Sigmoid colon (tissue), 7 donors: ENCODE measurements at places on chromosomes 12 and 14. TPM values are rescaled to one million over a fixed set of nuclear protein-coding genes. Genes with fewer than 3 reads are reported as not detected.

GRCh38 chr12:56678852-56679251, 9.2 kb downstream of the PTGES3 start:
- DNase-seq = no peak

GRCh38 chr12:98769068-98769467, 124.0 kb downstream of the APAF1 start:
- no peak for DNase-seq

GRCh38 chr12:84492351-84492883, 420.2 kb downstream of the SLC6A15 start:
- DNase-seq = no peak

DNA sequence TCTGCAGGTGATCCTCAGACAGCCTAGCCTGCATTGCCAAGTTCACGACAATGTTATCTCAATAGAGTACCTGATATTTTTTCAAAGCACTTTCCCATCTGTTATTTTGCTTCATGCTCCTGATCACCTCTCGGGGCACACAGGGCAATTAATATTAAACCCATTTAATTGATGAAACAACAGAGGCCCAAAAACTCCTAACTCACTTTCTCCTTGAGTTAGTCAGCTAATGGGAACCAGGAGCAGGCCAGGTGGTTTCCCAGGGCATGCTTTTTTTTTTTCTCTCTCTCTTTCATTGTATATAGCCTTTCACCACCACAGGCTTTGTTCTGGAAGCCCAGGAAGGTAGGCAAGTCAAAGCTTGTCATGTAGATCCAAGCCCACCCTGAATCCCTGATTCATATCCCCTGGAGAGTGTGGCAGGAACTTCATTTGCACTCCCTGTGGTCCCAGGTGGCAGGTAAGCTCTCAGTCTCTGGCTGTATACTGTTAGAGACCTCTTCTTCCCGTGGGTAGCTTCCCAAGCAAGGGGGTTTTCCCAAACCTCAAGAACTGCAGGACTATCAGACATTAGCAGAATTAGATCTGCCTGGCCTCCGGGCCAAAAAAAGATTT, 41.6 kb upstream of the MAP1LC3B2 start:
- DNase-seq = no peak

DNA sequence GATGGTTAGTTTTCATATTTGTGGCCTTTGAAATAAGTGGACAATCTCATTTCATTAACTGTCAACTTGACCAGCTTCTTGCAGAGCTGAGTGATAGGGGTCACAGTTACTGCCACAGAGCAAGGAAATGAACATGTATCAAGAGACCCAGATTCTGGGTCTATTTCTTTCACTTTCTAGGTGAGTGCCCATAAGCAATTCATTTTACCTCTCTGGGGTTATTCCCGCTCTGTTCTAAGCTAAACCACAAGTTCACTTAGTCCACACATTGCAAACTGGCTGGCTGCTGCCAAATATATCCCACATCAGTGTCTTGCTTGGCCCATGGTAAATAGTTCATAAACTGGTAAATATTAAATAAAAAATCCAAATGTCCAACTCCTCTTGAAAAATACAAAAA, 29.9 kb downstream of the GPHB5 start:
- no peak for DNase-seq

DNA sequence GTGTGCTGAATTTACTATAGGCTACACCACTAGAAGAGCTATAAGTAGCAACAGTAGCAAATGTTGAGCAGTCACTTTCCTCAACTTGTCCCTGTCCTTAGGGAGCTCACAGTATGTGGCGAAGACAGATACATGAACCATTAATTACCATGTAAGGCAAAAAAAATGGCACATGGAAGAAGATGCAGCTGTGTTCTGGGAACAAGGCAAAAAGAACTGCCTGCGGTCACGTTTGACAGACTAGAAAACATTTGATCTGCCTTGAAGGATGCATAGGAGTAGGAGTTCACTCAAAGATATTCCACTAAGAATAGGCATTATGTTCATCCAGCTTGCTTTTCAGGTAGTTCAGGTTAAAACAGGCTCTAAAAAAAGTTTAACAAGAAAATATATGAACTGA, 46.5 kb upstream of the IFNG-AS1 start:
- no peak for DNase-seq

DNA sequence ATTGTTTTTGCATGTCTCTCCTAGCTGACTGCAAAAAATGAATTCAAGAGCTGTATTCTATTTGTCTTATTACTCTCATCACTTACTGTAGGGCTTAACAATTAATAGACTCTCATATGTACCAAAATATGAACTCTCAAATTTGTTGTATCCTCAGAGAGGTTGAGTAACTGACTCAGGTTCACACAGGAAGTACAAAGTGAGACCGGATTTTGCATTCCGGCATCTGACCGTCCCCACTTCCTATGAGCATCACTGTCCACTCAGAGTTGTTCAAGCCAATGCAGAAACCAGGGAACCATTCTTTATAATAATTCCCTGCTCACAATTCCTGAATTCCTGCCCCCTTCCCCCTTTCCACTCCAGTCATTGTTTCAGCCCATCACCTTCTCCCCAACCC, 113.3 kb upstream of the AMIGO2 start:
- no peak for DNase-seq

- DNase-seq = no peak
Measured at GRCh38 chr14:68564191-68564825, 228.6 kb downstream of the ZFP36L1 start.

GRCh38 chr14:58088961-58089360, 63.1 kb downstream of the ARMH4 start:
- DNase-seq = no peak

- DNase-seq = no peak
Measured at GRCh38 chr12:24898185-24898584, 50.7 kb downstream of the BCAT1 start.

DNA sequence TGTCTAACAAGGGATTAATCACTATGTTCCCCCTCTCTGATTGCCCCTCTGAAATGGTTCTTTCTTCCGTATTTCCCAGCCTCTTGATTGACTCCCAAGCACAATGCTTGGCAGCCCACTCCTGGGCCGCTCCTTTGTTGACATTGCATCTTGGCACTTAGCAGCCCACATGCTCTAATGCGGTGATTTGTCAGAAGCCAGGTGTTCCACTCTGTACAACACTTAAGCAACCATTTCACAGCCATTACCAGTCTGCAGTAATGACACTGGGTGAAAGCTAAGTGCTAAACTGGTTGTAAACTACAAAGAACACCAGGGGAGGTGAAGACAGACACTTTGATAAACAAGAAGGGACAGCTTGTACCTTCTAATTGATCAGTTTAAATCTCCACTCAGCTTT, 353.5 kb downstream of the TMEM132D start:
- DNase-seq = no peak

DNA sequence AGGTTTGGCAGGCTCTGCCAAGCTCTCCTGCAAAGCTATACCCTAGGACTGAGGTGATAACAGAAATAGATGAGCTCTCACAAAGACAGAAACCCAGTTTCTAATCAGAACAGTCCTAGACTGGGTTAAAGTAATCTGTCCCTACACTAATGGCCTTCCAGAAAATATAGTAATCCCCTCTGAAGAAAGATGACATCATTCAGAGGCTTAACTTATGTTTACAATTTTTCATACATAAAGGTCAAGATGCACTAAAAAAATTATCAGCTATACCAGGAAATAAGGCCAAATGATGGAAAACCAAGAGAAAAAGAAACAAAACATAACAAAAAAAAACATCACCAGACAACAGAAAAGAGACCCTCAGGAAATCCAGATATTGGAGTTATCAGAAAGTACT, 4.9 kb upstream of the WASHC4 start:
- no peak for DNase-seq

- no peak for DNase-seq
Measured at GRCh38 chr14:98103705-98104104, 1168.3 kb downstream of the BCL11B start.

GRCh38 chr14:77607741-77608302, 8.6 kb downstream of the SPTLC2 start:
- DNase-seq = no peak

DNA sequence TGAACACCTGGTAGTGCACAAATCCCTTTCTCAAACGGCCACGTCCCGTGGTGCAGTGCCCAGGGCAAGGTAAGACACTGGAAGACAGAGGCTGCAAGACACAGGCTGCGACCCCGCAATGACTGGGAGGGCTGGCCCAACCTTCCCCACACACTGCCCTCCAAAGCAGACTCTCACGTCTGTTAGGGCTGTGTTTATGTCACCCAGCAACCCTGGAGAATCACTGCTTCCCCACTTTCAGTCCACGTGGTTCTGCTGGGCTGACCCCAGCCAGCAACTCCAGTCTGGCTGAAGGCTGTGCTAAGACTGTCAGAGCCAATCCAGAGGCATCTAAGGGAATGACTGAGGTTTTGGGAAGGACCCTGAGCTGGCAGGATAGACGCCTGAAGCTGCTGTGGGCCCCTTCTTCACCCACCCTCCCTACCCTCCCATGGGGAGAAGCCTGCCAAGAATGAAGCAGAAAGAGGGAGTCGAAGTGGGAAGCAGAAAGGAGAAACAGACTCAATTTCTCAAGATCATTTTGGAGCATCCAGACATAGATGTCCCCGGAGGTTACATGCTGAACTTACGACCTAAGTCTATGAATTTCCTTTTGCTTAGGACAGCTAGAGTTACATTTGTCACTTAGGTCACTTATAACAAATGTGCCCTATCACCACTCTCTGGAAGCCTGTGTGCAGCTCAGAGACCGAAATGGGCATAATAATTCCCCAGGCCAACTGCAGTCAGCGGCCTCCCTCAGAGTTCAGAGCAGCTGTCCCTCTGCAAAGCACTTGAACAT, 11.7 kb downstream of the KDM2B start:
- DNase-seq = peak; percentile 76

DNA sequence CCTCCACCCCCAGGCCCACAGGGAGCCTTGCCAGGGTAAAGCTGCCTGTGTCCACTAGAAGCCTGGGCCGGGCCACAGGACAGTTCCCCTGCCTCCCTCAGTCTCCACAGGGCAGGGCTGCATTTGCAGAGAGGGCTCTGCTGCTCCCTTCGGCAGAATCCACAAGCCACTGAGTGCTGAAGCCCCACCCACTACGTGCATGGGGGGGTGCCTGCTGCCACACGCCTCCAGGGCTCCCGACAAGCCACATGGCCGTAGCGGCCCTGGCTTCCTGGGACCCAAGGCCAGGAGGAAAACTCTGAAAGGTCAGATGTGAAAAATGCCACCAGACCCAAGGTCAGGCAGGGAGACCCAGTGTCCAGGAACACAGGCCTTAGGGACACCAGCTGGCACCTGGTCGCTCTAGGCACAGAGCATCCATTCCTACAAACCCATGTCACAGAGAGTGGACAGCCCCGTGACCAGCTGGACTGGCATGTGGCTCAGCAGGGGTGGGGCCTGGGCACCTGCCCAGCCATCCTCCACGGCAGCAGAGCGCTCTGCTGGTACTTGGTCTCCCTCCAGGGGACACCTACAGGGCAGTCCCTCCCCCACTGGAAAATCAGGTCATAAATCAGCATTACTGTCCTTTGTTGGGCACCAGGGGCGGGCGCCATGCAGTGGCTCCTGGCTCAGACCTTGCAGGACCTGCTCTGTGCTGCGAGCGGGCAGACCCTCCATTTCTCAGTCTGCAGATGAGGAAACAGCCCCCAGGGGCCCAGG, 42.9 kb downstream of the CCDC85C start:
- DNase-seq = peak; percentile 86

GRCh38 chr12:67088401-67089118, 180.6 kb upstream of the CAND1 start:
- no peak for DNase-seq

GRCh38 chr12:12091977-12092663, 21.4 kb downstream of the BCL2L14 start:
- DNase-seq = no peak

GRCh38 chr14:56515739-56516138, 63.9 kb upstream of the TMEM260 start:
- no peak for DNase-seq

GRCh38 chr12:80936642-80937390, 918 bp downstream of the LIN7A start:
- peak; percentile 69 for DNase-seq

GRCh38 chr12:9727813-9728212, 5.1 kb downstream of the CLECL1 start:
- no peak for DNase-seq

- DNase-seq = peak; percentile 90
Measured at GRCh38 chr14:51979088-51979709, 10.1 kb upstream of the RTRAF start.

DNA sequence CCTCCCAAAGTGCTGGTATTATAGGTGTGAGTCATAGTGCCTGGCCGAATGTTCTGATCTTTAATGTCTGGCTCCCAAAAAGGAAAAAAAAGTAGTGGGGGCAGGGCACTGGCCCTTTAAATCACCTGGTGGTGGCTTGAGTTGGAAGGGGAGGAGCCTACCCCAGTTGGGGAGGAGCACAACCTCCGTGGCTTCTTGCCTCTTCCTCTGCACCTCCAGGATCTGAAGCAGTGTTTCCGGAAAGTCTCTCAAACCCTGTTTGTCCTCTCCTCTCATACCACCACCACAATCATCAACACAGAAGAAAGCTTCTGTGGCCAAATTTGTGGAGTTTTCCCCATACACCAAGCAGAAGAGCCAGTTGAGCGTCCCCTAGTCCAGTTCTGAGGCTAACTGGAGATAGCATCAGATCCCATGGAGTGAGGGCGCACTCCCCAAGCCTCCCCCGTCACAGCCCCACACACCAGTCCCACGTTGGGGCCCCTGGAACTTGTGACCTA, 24.3 kb upstream of the RCOR1 start:
- no peak for DNase-seq

- DNase-seq = no peak
Measured at GRCh38 chr12:78146365-78146772, 315.7 kb downstream of the NAV3 start.

CLEC2A gene
- not detected for total RNA-seq

TEX52 gene
- total RNA-seq = not detected

TROAP gene
- total RNA-seq = not detected

SNRPF gene
- total RNA-seq = 9.0 TPM

ST8SIA1 gene
- total RNA-seq = 23.5 TPM
